T follicular helper cell (primary cell): ENCODE measurements at places on chromosomes 5 and 9.

DNA sequence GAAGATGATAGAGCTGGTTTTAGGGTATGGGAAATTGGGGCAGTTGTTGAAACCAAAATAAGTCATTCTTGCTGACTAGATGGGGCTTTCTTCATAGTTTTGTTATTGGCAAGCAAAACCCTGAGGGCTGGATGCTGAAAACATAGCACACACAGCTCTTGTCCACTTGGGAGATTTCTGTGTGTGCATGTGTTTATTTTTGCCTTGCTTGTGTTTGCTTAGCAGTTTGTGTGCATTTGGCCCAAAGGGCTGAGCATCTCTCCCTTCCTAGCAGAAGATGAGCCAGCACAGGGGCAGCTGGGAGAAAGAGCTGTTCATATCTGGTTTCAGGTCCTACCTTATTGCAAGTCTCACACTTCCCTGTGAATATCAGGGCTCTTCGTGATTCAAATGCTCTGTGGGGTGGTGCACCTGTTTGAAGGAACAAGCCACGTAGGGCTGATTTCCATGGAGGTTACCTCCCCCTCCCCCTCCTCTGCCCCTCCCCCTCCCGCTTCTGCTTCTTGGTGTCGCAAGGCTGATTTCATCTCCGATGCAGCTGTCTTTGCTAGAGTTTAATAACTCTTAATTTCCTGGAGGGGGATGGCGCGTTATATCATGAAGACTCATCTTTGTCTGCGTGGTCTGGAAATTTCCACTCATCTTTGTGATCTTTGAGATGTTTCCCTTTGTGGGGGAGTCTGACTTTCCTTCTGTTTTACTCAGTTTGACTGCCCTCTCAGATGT is 296.5 kb downstream of the ARHGAP26 start:
- no peak for DNase-seq

- DNase-seq, result no peak
These were observed 591.8 kb upstream of the CLINT1 start for GRCh38 chr5:158450751-158451171.

GRCh38 chr5:132877938-132878337 is 4.5 kb downstream of the LEAP2 start:
- no peak for DNase-seq

DNA sequence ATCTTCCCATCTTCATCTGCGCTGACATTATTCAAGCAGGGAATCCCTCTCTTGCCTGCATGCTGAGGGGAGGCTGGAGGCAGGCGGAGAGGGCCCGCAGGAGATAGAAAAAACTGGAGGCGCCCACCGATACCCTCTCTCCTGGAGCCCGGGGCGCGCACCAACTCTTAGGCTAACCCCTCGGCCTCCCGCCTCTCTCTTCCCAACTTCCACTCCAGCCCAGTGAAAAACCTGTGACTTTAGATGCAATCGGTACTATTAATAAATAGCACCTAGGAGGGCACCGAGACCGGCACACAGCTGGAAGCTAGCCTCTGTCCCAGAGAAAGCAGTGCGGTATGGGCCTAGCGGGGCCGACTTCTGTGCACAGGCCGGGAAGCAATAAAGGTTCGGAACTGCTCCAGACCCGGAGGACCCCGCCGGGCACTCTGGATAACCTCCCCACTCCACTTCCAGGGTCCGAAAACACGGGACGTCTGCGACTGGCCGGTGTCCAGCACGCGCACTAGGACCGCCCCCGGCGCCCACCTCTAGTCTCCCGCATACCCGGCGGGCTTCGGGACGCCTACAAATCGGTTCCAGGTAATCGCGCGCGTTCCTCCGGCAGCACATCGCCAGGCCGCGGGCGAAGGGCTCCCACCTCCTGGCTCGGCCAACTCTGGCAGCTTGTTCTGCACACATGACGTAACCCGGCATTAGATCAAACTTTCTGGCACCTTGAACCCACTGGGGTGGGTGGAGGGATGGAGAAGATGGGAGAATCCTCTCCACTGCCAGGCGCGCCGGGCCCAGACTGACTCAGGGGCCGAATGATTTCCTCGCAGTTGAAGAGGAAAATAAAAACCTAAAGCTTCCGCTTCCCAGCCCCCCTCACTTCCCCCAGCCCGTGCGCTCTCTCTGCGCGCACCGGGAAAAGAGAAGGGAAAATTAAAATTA is 1.4 kb downstream of the EFNA5 start:
- no peak for DNase-seq

GRCh38 chr5:178074266-178074952 is 38.9 kb upstream of the N4BP3 start:
- DNase-seq, result no peak

DNA sequence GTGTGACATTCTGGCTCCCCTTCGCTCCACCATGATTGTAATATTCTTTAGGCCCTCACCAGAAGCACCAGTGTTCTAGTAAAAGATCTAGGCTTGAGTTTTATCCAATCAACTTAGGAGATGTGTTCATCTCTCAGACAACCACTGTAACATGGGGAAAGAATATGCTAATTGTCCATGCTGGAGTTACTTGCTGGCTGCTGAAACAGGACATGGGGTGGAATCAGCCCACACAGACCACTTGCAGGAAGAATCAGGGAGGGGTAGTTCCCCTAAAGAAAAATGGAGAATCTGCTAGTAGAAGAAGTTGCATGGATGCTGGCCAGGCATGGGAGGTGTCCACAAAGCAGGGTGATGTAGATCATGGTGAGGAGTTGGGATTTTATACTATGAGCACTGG is 86.2 kb downstream of the FEM1C start:
- DNase-seq, result no peak

DNA sequence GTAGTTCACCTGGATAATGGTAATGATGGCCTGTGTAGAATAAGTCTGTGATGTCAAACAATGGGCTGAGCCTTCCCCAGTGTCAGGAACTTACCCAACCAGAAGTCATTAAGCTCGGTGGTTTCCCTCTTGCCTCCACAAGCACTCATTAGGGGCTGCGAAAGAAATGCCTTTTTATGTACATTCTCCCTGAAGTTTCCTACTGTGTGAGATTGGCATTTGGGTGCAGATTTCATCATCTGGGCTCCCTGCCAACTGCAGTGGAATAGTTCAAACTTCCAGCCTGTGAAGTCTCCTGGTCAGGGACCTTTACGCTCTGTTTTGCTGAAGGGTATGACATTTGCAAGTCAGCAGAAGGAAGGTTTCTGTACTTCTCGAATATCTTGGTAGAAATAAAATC is 41.6 kb upstream of the TMEM215 start:
- no peak for DNase-seq

DNA sequence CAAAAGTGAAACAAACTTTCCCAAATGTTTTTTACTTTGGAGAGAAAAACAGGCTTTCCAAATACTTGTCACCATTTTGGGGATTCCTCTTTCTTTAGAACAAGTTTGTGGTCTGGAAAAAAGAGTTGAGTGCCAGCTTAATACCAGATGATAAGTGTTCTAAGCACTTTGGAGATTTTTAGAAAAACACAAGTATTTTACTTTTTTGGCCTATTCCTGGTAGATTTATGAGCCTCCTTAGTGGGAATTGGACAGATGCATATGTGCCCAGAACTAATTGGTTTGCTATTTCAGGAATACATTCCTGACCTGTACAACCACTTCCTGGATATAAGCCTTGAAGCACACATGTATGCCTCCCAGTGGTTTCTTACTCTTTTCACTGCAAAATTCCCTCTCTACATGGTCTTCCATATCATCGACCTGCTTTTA is 40.5 kb downstream of the GPR21 start:
- DNase-seq, result no peak

DNA sequence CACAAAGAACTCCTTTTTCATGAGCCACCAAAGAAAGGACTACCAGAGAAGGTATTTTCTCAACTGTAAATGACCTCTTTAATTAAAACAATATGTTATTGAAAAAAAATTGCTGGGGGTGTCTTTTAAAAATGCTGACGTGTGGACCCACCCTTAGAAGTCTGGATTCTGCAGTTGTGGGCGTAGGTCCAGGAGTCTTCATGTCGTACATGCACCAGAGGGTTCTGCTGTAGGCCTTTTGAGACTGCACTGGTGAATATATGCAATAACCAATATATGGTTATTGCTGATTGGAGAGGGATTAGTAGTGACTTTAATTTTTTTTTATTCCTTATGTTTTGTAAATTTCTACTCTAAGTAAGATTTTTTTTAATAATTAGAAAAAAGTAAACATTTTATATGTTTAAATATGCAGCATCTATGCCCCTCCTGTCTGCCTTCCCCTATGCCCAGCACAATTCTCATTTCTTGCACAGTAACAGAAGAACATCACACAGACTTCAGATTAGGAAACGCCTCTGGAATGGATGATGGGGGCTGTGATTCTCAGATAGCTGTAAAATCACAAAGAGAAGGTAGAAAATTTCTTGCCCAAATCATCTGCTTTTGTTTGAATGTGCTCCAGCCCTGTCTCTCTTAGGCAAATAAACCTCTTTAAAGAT is 102.0 kb downstream of the PTTG1 start:
- no peak for DNase-seq

DNA sequence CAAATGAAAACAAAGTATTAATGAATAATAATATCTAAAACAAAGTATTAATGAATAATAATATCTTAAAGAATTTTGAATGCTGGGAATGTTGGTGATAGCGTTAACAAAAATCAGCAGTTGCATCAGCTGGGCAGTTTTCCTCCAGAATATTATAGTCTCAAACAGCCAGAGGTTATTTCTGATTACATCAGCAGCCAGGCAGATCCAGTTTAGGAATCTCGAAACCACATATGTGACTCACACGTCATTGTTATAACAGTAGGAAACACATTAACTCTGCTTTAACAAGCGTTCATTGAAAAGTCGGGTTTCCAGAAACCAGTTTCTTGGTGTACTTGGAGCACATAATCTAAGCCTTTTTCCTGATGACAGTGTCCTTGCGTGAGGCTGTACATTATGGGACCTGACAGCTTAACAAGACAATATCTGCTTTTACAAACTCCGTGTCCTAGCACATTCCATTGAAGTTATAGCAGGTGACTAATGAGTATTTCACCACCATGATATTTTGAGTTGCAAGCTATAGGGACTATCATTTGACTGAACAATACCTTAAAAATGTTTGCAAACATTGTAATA is 559.5 kb upstream of the KLF4 start:
- DNase-seq, result no peak

DNA sequence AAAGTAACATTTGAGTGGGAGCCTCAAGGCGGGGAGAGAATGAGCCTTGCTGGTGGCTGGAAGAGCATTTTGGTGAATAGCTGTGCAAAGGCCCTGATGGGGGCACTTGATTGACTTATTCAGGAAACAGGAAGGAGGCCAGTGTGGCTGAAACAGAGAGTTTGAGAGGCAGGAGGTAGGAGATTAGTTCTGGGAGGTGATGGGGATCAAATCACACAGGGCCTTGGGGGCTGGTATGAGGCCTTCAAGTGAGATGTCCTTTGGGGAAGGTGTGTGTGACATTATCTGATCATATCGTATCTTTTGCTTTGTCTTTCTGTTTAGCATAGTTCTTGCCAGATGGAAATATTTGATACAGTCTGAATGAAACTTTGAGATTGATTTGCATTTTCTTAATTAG is 172.3 kb downstream of the TENT4A start:
- no peak for DNase-seq

GRCh38 chr5:100852988-100853449 is 50.1 kb downstream of the ST8SIA4 start:
- no peak for DNase-seq

- DNase-seq, result no peak
These were observed 23.5 kb downstream of the RIGI start for GRCh38 chr9:32502464-32502863.

GRCh38 chr9:89799766-89800165 is 195.0 kb downstream of the GADD45G start:
- DNase-seq, result no peak

DNA sequence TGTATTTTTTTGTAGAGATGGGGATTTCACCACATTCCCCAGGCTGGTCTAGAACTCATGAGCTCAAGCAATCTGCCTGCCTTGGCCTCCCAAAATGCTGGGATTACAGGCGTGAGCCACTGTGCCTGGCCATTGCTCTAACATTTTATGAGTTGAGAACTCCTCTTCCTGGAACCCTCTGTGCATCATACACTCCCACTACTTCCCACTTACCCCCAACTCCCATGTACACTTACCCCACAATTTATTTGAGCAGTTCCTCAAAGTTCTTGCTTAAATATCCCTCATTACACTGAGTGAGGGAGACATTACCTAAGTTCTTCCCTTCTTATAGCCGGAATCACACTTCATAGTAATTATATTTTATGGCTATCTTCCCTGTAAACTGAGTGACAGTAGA is 42.9 kb upstream of the GALNT10 start:
- DNase-seq, result no peak

DNA sequence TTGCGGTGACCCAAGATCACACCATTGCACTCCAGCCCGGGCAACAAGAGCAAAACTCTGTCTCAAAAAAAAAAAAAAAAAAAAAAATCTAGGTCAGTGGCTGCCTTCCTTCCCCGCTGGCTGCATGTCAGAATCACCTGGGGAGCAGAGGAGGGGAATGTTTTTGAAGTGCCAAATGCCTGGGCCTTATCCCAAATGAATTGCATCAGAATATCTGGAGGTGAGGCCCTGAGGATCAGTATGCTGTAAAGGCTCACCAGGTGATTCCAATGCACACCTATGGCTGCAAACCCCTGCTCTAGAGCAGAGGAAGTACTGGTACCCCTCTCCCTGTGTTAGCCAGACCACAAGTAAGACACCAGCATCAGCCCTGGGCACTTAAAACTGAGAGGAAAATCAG is 44.7 kb upstream of the GABRP start:
- DNase-seq, result no peak

- no peak for DNase-seq
These were observed 393.7 kb downstream of the CDK5RAP2 start for GRCh38 chr9:120186276-120186675.

DNA sequence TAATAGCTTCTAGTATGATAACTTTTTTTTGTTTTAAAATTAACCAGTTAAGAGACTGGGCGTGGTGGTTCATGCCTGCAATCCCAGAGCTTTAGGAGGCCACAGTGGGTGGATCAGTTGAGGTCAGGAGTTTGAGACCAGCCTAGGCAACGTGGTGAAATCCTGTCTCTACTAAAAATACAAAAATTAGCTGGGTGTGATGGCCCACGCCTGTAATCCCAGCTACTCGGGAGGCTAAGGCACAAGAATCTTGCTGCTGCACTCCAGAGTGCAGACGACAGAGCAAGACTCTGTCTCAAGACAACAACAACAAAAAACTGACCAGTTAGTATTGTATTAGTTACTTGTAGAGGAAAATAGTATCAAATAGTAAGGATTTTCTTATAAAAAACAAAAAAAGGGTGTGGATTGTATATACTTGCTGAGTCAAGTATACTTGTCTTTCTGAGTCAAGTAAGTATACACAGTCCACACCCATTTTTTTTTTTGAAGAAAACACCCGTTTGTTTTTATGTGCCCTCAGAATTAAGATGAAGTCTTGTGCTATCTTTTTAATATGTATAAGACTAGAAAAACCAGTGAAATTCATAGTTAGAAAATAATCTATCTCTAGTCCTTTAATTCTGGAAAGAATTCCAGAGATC is 25.3 kb downstream of the UBAP1 start:
- no peak for DNase-seq

GRCh38 chr9:84003246-84003645 is 22.6 kb downstream of the RMI1 start:
- no peak for DNase-seq

- no peak for DNase-seq
These were observed 9.8 kb downstream of the OCLN start for GRCh38 chr5:69502367-69502766.

GRCh38 chr9:86965636-86966395 is 18.5 kb upstream of the GAS1 start:
- DNase-seq, result no peak
